ENCODE measurements at places on chromosomes 2 and 18.
A peak's percentile ranks its signal among the peaks of the same experiment; 100 is the strongest.

- DNase-seq: no peak
Observed at GRCh38 chr18:49878567-49879270, 65.4 kb upstream of the ACAA2 start.

GRCh38 chr2:9610781-9611548, 19.8 kb downstream of the YWHAQ start:
- no peak for DNase-seq

- DNase-seq: peak; percentile 28
Observed at GRCh38 chr18:9516437-9517064, 41.2 kb downstream of the RALBP1 start.

GRCh38 chr2:120429586-120430500, 83.9 kb downstream of the INHBB start:
- DNase-seq: no peak

DNA sequence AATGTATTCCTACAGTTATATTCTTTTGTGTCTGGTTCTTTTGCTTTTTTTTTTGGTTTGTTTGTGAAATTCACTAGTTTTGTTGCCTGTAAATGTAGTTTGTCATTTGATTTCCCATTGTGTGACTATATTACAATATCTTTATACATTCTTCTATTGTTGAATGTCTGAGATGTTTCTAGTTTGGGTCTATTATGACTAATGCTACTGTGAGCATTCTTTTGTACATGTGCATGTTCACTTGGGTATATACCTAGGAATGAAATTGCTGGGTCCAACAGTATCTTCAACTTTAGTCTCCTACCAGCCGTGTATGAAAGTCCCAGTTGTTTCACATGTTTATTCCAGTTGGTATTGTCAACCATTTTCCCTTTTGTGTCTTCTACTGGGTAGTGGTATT, 112.7 kb upstream of the RBMS1 start:
- no peak for DNase-seq

GRCh38 chr2:176291335-176291734, 22.1 kb downstream of the MTX2 start:
- DNase-seq: no peak

DNA sequence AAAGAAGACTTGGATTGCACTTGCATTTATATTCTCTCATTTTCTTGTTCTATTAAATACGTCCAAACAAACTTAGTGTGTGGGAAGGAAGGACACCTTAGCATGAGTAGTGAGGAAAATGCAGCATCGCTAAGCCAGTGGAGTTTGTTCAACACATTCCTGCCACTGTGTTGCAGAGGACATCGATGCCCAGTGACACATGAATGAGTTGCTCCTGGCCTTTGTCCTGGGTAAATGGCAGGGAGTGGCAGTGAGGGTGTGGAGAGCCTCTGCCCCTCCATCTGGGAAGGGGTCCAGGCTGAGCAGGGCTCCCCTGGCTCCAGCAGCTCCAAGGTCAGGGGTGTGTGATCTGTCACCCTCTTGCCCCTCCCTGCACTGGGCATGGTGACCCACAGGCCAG, 75.9 kb downstream of the CABLES1 start:
- DNase-seq: no peak

DNA sequence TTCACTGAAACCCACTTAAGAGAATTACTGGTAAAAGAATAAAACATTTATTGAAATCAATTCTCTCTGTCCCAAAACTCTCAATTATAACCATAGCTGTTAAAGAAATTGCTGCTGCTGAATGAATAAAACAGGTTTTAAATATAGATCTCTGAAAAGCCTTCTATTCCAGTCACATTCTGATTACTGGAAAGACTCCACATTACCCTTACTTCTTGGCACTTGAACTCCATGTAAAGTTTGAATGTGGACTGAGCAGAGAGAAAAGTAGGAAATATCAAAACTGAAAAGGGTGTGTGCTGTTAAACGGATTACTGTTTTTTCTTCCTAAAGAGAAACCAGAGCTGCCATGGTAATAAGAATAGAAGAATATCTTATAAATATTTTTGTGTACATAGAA, 655.3 kb upstream of the SETBP1 start:
- DNase-seq: no peak

DNA sequence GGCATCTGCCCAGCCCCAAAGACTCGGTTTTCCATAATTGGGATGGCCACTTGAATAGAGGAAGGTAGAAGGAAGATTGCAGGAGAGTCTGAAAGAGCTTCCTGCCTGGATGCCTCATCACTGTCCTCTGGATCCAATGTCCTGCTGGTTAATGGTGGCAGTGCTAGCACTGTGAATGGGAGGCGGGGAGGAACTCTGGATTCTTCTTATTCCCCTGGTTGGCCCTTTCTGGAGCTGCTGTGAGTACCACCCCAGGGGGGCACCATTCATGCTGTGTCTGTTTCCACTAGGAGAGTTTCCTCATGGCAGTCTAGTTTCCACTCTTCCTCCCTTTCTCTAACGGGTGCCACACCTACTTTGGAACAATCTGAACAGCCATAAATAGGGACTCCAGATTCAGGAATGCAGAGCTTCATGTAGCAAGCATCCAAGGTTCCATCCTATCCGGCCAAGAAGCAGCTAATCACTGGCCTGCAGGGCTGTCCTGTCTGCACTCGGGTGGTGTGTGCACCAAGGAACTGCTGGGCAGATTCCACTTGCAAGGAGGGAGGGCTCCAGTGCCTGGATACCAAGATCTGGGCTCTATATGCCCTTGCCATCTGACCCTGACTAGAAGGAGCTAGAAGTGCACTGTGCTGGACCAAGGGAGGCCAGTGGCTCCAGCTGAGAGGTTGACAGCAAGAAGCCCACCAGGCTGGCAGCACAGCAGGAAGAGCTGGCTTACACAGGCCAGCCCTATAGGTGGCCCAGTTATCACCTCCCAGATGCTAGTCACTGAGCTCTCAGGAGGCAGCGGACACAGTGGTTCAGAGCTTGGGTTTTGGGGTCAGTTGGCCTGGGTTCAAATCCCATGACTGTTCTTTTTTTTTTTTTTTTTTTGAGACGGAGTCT, 4.6 kb upstream of the ATOH8 start:
- DNase-seq: no peak

- no peak for DNase-seq
Observed at GRCh38 chr2:108377401-108377800, 353 bp upstream of the SULT1C4 start.

GRCh38 chr2:175151791-175152190, 16.2 kb downstream of the ATF2 start:
- no peak for DNase-seq

- no peak for DNase-seq
Observed at GRCh38 chr2:8525582-8526402, 156.1 kb upstream of the ID2 start.

GRCh38 chr18:48801728-48802542, 148.8 kb downstream of the SMAD7 start:
- no peak for DNase-seq

- DNase-seq: no peak
Observed at GRCh38 chr2:241268306-241268705, 47.2 kb downstream of the HDLBP start.

DNA sequence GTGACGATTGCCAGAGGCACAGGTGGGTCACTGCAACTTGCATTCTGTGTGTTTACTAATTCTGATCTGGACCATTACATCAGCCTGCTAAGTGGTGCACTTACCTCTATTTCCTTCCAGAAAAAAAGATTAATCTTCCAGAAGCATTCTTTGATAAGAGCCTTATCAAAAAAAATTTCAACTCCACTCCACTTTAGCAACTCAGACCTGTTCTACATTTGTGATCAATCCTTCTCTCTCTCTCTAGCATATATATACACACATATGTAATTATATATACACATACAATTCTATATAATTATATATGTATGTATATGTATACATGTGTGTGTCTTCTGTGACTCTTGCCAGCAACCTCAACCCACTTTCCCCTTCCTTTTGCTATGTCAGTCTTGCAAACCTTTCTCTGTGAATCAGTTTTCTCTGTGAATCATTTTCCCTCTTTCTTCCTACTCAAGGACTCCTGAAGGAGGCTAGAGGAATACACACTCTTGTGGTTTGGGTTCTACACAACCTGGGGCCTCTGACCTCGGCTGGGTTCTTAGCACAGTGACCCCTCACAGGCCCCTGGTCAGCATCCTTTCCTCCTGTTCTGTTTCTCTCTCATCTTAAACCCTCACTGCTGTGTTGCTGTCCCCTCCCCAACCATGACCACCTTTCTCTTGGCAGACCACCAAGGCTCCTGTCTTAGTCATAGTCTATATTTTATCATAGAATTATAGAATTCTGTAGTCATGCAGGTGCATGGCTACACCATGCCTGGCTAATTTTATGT, 130.4 kb upstream of the PELI1 start:
- DNase-seq: no peak

GRCh38 chr2:195633974-195634373, 23.1 kb upstream of the SLC39A10 start:
- no peak for DNase-seq

DNA sequence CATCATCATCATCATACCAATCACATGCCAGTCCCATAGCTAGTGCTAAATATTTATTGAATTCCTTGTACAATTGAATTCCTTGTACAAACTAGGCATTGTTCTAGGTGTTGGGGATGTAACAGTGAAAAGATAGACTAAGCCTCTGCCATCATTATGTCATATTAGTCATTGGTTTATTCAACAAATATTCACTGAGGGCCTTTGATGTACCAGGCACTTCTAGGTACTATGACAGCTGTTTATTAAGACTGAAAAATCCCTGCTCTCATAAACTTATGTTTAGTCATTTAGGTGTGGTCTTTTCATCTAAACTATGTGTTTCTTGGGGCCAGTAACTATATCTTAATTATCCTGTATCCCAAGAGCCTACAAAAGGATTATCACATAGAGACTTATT, 412.3 kb upstream of the ETAA1 start:
- no peak for DNase-seq

- no peak for DNase-seq
Observed at GRCh38 chr2:59787095-59787494, 766.4 kb downstream of the BCL11A start.

- DNase-seq: no peak
Observed at GRCh38 chr18:12334863-12335262, 26.8 kb downstream of the TUBB6 start.

- DNase-seq: no peak
Observed at GRCh38 chr2:198452327-198452726, 647.9 kb downstream of the PLCL1 start.

- no peak for DNase-seq
Observed at GRCh38 chr2:162888652-162889051, 50.1 kb upstream of the KCNH7 start.
